ENCODE measurements at places on chromosomes 5 and 9. TPM values are rescaled to one million over a fixed set of nuclear protein-coding genes. Genes with fewer than 3 reads are reported as not detected.

The TYRP1 gene
- total RNA-seq, result not detected

The IFNA21 gene
- total RNA-seq, result not detected

The NMUR2 gene
- not detected for total RNA-seq

- no peak for DNase-seq
Observed at GRCh38 chr5:112978836-112979235, 2.2 kb downstream of the DCP2 start.

GRCh38 chr5:51416149-51416548, 32.9 kb downstream of the ISL1 start:
- DNase-seq, result no peak

GRCh38 chr9:81594415-81594814, 94.9 kb downstream of the TLE1 start:
- no peak for DNase-seq

GRCh38 chr5:158559643-158560042, 540.1 kb downstream of the EBF1 start:
- DNase-seq, result no peak

DNA sequence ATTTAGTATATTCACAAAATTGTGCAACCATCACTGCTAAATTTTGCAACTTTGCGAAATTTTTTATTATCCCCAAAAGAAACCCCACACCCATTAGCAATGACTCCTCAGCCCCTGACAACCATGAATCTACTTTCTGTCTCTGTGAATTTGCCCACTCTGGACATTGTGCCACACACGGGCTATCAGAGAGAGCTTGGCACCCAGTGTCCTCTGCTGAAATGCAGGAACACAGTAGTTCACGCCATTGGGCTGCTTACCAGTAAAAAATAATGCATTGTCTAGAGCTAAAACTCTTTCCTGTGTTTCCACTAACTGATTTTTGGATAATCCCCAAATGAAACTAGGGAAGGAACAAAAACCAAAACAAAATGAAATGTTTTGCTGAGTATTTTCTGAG, 60.0 kb downstream of the HRH2 start:
- no peak for DNase-seq

- no peak for DNase-seq
Observed at GRCh38 chr5:170640731-170641588, 137.1 kb downstream of the KCNIP1 start.

Data from left lobe of liver (tissue), 2 donors.